ENCODE measurements at places on chromosomes 2 and 18.

GRCh38 chr2:241230435-241230834 is 42.0 kb downstream of the ANO7 start:
- no peak for DNase-seq
- peaks cover 30% of the 10 kb centered on the region for H3K36me3 ChIP-seq
- H3K27me3 ChIP-seq: no peaks in the 10 kb centered on the region
- peaks cover 1% of the 10 kb centered on the region for H3K4me1 ChIP-seq
- no peak overlapping the region for H3K27ac ChIP-seq

- no peak overlapping the region for H3K4me3 ChIP-seq
- H3K27me3 ChIP-seq: peaks cover 8% of the 10 kb centered on the region
- no peak overlapping the region for H3K27ac ChIP-seq
- H3K4me1 ChIP-seq: no peaks in the 10 kb centered on the region
- H3K36me3 ChIP-seq: no peaks in the 10 kb centered on the region
Measured at GRCh38 chr2:191854382-191855372, 7.8 kb upstream of the CAVIN2 start.

DNA sequence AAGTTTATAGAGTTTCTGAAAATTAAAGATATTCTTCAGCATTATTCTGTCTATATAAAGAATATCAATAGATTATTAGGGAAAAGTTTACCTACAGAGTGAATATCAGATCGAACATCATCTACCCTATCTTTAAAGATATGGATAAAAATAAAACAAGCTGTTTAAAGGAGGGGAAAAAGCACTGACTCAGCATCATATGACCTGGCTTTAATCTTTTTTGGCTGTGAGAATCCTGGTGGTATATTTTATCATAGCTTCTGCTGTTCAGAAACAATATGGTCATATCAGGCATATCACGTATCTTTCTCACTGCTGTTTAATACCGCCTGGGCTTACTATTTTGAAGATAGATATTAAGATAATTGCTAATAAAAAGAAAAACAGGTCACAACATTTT is 80.2 kb downstream of the NEB start:
- H3K36me3 ChIP-seq: no peaks in the 10 kb centered on the region
- no peaks in the 10 kb centered on the region for H3K27me3 ChIP-seq
- no peaks in the 10 kb centered on the region for H3K4me1 ChIP-seq

- no peaks in the 10 kb centered on the region for H3K4me1 ChIP-seq
- no peaks in the 10 kb centered on the region for H3K36me3 ChIP-seq
- no peak for DNase-seq
- H3K27ac ChIP-seq: no peak overlapping the region
- H3K4me3 ChIP-seq: no peak overlapping the region
- H3K27me3 ChIP-seq: no peaks in the 10 kb centered on the region
Measured at GRCh38 chr2:121187982-121188411, 97.0 kb downstream of the TFCP2L1 start.

GRCh38 chr2:236287656-236288055 is 23.4 kb upstream of the ASB18 start:
- H3K27me3 ChIP-seq: peaks cover 23% of the 10 kb centered on the region
- no peak overlapping the region for H3K27ac ChIP-seq
- no peaks in the 10 kb centered on the region for H3K36me3 ChIP-seq
- DNase-seq: no peak

DNA sequence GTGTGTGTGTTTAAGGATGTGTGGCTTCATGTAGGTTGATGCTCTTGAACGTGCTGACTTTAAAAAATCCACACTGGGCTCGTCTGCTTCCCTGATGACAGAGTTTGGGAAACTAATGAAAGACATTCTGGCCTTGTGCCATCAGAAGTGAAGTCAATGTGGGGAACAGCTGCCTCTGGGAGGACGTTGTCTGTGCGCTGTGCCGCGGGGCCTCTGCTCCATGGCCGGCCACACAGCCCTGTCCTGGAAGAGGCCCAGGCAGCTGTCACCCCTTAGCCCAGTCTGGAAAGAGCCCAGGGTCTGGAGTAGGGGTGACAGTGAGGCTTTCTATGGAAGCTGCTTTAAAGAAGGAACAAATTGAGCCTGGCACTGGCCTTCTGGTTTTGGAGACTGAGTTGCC is 155.8 kb downstream of the SH3RF3 start:
- no peaks in the 10 kb centered on the region for H3K36me3 ChIP-seq
- no peak overlapping the region for H3K4me3 ChIP-seq
- H3K27ac ChIP-seq: peak overlapping the region; percentile 45
- H3K27me3 ChIP-seq: no peaks in the 10 kb centered on the region
- no peak for DNase-seq
